Effector CD8-positive, alpha-beta T cell (primary cell): ENCODE measurements at places on chromosomes 6 and 20.
A peak's percentile ranks its signal among the peaks of the same experiment; 100 is the strongest.

DNA sequence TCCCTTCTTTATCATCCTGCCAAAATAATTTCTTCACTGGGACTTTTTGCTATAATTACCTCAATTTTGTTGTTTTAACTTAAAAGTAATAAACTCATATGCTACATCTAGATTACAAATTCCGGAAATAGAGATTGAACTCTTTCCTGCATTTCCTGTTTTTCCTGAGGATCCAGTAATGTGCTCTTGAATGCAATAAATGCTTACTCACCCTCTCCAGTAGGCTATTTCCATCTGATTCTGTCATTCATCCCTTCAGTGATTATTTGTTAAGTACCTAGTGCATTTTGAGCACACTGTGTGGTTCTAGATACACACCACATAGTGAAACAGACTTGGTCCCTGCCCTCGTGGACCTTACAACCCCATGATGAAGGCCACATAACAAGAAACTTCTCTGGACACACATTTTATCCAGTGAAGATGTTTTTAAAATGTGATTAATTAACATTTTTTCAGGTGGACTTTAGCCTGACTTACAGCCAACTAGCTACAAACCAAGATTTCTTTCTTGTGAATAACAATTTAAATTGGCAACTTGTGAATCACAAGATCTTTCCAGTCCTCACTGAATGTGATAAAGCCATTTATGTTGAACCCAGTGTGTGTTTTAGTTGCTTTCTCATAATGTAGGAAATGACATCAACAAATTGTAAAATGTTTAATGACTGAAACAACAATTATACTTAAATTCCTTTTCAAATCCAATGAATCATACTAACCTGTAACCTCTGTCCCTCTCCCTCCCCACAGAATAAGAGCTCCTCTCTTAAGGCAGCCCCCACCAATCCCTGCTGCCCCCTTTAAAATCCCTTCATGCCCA is 272.3 kb downstream of the KHDC1L start:
- DNase-seq, result no peak

DNA sequence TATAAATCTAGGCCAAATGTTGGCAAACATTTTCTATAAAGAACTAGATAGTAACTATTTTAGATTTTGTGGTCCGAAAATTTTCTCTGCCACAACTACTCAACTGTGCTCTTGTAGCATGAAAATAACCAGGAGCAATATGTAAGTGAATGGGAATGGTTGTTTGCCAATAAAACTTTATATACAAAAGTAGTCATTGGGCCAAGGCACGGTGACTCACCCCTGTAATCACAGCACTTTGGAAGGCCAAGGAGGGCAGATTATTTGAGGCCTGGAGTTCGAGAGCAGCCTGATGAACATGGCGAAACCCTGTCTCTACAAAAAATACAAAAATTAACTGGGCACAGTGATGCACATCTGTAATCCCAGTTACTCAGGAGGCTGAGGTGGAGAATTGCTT is 617.1 kb downstream of the EPM2A start:
- no peak for DNase-seq

DNA sequence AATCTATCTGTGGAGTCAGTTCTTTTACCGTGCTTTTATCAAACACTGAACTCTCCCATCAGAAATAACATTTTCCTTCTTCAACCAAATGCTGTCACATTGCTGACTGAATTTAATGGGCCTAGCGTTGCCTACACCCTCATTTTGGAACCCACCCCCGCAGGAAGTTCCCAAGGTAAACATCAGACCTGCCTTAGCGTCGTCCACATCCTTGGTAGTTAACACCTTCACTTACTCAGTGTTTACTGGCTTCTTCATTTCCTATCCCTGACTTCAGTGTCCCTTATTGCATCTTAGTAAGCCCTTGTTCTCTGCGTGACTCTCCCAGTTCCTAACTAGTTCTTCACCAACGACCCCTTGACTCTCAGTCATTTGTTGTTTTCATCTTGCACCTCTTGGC is 491.4 kb upstream of the SOX4 start:
- no peak for DNase-seq

GRCh38 chr6:47440719-47441118 is 36.9 kb upstream of the CD2AP start:
- no peak for DNase-seq

DNA sequence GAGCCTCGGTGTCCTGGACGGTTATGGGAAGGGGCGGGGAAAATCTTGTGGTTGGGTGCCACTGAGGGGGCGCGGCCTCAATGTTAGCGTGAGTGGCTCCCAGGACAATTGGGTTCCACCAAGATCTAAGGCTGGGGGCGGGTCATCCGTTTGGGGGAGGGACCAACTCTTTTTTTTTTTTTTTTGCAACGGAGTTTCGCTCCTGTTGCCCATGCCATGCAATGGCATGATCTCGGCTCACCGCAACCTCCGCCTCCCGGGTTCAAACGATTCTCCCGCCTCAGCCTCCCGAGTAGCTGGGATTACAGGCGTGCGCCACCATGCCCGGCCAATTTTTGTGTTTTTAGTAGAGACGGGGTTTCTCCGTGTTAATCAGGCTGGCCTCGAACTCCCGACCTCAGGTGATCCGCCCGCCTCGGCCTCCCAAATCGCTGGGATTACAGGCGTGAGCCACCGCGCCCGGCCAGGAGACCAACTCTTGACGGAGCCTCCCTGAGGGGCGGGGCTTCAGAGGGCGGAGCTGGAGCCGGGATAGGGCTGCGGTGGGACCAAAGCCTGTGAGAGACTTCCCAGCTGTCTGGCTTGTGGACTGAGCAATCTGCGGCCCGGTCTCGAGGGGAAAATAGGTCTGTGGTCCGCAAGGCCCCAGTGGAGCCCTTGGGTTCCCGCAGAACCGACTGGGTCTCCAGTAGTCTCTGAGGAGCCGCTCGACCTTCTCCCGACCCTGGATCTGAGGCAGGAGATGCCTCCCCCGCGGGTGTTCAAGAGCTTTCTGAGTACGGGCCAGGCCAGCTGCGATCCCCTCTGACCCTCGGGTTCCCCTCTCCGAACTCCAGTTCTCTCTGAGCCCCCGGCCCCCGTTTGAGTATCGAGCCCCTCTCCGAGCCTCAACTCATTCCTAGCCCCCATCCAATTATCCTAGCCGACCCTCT is 1.1 kb downstream of the SPAG4 start:
- DNase-seq, result peak; percentile 51

DNA sequence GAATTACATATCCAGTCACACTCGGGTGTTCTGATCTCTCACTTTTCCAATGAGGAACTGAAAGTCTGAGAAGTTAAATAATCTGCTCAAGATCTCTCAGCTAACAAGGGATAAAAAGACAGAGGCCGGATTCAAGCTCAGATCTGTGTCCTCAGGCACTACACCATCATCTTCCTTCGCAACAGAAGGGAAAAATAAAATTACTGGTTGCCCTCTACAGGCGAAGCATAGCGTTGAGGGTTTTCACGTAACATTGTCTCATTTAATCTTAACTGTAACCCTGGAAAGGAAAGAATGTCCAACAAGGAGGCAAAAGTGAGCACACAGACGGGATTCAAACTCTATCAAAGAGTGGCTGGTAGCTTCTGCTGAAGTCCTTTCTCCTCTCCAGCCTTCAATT is 67.8 kb upstream of the ANKEF1 start:
- DNase-seq, result no peak

DNA sequence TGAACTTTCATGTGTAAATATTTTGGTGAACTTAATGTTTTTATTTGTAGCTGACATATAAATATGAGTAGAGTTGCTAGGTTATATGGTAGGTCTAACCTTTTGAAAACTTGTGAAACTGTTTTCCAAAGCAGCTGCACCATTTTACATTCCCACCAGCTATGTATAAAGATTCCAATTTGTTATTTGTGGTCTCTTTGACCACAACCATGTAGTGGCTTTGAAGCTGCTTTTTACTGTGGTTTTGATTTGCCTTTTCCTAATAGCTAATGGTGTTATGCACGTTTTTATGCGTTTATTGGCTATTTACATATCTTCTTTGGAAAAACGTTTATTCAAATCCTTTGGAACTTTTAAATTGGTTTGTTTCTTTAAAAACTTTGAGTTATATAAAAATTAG is 10.3 kb downstream of the CST3 start:
- DNase-seq, result no peak

GRCh38 chr6:105080279-105080678 is 99.5 kb downstream of the POPDC3 start:
- no peak for DNase-seq

DNA sequence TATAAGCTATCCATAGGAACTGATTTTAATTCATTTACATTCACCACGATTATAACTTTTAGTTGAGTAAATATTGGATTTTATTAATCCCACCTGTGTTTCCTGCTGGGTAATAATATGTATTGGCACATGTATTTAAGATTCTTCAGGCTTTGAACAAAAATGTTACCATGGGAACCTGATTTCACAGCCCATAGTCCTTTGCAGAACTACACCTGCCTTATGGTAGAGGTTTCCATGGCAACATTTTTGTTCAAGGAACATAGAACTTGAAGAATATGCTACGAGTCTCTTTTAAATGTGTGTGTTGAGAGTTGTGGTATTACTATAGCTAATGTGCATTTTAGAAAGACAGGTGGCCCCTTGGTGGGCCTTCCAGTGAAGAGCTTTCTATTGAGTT is 317.4 kb downstream of the SAMD5 start:
- DNase-seq, result no peak

GRCh38 chr6:30802731-30803130 is 58.4 kb upstream of the IER3 start:
- DNase-seq, result no peak

- no peak for DNase-seq
Observed at GRCh38 chr6:38427492-38428210, 212.1 kb downstream of the BTBD9 start.

DNA sequence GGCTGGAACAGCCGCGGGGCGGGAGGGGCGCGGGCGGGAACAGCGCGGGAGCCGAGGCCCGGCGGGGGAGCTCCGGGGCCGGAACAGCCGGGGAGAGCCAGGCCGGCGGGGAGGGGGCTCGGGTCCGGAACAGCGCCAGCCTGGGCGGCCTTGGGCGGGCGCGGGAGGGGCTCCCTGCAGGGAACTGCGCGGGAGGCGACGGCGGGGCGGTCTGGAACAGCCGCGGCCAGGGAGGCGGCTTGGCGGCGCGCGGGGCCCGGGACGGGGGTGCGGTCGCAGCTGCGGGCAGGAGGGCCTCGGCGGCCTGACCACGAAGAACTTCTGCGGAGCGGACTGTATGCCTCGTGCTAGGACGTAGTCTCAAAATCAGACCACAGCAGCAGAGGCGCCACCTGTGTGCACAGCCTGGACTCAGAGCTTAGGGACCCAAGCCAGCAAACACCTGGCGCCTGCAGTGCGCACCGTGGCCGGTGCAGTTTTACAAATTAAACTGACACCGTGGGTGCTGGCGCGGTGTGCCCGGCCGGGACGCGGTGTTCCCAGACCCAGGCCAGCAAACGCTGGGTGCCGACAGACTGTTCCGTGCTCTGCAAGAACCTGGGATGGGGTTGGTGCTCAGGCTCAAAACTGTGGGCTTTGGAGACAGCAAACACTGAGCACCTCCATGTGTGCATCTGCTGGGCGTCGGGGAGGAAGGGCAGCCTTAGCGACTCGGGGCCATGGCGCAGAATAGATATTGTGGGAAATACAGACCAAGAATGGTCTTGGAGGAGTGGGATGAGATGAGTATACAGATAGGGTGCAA is 572 bp downstream of the ZNF341 start:
- DNase-seq, result peak; percentile 83

- DNase-seq, result no peak
Observed at GRCh38 chr20:53926428-53927028, 143.9 kb downstream of the BCAS1 start.

GRCh38 chr6:28005975-28006374 is 48.9 kb downstream of the OR2B6 start:
- no peak for DNase-seq
